ENCODE measurements at places on chromosomes 11 and 22.

- no peak for DNase-seq
Observed at GRCh38 chr11:123684601-123685000, 30.2 kb upstream of the SCN3B start.

GRCh38 chr11:10451426-10452116, 3.5 kb upstream of the AMPD3 start:
- DNase-seq, result no peak

GRCh38 chr11:112949781-112950575, 11.2 kb upstream of the NCAM1 start:
- DNase-seq, result no peak

DNA sequence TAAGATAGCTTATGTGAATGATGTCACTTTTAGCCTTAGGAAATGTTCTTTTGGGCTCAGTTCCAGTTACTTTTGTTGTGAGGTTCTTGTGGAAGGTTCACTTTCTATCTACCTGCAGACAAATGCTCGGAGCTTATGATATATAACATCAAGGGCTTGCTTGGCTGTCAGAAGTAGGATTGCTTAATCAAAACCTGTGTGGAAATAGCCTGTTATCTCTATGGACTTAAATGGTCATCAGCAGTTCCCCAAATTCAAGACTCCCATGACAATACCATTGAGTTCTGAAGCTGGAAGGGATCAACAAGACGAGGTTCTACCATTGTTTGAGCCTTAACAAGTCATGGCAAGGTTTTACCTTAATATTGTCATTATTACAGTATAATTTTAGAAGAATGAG, 43.8 kb downstream of the FLI1 start:
- no peak for DNase-seq

DNA sequence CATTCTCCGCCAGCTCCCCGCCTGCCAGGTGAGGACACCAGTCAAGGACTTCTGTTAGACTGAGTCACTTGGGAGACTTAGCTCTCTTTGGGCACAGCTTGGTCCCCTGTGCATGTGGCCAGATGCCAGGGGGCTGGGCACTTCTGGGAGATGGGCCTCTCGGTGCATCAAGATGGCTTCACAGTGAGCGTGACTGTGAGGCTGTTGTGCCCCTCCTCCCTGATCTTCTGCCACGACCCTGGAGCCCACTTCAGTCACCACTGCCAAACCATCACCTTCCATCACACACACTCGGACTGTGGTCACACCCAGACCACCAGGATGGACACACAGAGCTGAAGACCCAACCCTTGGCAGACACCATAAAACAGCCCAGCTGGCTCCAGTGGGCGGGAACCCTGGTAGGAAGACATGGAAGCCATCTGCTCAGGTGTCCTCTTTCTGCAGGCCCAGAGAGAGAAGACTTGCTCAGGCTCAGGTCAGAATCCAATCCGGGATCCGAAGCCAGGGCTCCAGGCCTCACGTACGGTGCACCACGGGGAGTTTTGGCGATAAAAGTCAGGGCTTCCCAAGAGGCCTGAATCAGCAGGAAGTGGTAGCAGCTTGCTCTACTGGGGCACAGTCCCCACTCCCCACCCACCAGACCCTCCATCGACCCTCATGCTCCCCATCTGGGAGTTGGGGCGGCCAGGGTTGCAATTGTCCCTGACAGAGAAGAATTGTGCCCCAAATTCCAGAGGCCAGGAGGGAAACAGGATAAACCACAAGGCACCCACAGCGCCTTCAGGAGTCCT, 29.8 kb upstream of the CD5 start:
- no peak for DNase-seq

DNA sequence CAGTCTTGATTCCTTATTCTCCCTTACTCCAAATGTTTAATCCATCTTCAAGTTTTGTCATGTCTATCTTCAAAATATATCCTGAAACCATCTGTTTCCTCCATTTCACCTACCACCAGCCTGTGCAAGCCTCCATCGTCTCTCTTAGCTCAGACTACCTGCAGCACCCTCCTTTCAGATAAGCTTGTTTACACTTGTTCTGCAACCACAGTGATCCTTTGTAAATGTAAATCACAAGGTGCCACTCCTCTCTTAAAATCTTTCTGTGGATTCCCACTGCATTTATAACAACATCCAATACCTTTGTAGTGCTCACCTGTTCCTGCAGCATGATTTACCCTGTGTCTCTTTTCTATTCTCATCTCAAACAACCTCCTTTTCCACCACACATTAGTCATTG, 31.8 kb upstream of the GPR83 start:
- no peak for DNase-seq

- no peak for DNase-seq
Observed at GRCh38 chr11:131637469-131638175, 267.2 kb downstream of the NTM start.

GRCh38 chr11:8932564-8933180, at the start of gene C11orf16:
TSS of gene C11orf16 (minus strand) at chr11:8932947. CDS start at chr11:8932308, 639 bp downstream.
- no peak for DNase-seq

DNA sequence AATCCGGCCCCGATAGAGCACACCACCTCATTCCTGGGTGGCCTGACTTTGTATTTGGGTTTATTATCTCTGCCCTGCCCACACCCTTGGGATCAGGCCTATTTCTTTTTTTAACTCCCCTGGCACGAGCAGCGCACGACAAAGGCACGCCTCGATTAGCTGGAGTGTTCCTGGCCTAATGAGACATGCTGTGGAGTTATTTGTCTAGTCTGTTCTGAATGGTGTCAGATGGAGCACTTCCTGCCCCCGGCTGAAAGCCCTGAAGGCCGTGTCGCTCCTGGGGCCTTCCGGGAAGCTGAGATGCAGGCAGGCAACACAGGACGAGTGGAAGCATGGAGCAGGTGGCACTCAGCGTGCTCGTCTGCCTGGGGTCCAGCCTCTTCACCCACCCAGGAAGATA, 47.1 kb downstream of the LARGE1 start:
- no peak for DNase-seq

- DNase-seq, result peak; percentile 82
Observed at GRCh38 chr11:35584321-35584720, 33.9 kb upstream of the FJX1 start.

DNA sequence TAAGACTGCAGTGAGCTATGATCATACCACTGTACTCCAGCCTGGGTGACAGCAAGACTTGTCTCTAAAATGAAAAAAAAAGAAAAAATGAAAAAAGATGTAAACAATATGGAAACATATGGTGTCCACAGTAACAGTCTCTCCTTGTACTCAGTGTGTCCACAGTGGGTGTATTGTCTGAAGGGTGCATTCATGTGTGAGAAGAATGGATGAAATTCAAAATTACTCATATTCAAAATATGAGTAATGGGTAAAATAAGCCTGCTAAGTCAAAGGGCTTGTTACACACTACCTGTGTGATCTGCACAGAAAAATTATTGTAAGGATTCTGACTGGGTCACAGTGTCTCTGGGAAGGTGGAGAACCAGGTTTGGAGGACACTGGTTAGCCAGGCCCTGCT, 26.9 kb downstream of the PPFIA1 start:
- peak; percentile 29 for DNase-seq

- no peak for DNase-seq
Observed at GRCh38 chr11:81725701-81726100, 1008.0 kb downstream of the FAM181B start.

DNA sequence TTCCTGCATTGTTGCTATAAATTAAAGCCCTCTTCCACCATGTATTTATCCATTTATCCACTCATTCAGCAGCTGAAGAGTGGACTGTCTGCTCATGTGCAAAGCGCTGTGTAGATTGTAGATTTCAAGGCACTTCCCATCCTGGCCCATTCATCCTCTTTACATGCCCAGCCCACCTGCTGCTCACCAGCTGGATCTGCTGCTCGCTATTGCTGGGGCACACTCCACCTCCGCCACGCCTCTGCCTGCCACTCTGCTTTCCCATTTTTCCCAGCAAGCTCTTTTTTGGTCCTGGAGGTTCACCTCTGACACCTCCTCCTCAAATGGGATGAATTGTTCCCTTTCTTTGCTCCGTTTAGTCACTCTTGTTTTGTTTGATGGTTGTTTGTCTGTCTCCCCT, 48.3 kb downstream of the CEP164 start:
- no peak for DNase-seq

DNA sequence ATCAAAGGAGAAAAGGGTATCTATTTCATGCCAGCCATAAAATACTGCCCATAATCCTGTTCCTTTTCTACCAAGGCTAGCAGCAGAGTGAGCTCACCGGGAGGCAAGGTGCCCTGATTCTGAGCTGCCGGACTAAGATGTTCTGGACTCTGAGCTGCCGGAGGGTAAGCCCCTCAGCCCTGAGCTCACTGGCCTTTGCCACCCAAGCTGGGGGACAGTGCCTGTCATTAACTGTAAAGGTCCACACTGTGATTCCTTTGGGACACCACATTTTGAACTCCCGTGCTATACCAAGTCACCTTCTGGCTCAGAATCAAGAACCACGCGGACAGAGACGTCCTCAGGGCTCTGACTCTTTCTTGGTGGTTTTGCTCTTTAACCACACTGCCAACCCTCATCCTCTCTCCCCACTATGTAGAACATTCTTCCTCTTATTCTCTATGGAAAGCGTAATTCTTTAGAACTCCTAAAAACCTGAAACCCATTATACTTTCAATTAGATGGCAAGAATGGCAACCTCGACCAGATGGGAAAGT, 88.4 kb upstream of the BID start:
- DNase-seq, result peak; percentile 33
